ENCODE measurements at places on chromosomes 2 and 18.

GRCh38 chr2:9800975-9801726, 42.1 kb upstream of the TAF1B start:
- no peak for DNase-seq

- no peak for DNase-seq
Observed at GRCh38 chr2:105324101-105324500, 5.4 kb downstream of the TGFBRAP1 start.

DNA sequence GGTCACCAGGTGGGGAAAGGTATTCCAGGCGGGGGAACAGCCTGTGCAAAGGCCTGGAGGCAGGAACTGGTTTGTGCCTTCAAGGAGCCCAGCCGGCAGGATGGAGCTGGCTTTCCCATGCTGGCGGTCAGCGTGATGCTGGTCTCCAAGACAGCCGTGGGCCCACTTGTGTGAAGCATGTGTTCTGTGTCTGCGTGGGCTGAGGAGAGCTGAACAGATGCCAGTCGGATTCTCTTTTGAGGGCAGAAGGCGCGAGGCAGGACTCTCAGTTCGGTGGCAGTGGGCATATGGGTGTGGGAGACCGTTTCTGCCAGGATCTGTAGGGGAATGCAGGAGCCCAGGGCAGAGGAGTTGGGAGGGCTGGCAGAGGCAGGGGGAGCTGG, 191.6 kb downstream of the TWIST2 start:
- no peak for DNase-seq

- no peak for DNase-seq
Observed at GRCh38 chr2:204849892-204850291, 304.6 kb downstream of the PARD3B start.

GRCh38 chr2:170950221-170950761, 21.2 kb downstream of the GORASP2 start:
- DNase-seq = no peak

DNA sequence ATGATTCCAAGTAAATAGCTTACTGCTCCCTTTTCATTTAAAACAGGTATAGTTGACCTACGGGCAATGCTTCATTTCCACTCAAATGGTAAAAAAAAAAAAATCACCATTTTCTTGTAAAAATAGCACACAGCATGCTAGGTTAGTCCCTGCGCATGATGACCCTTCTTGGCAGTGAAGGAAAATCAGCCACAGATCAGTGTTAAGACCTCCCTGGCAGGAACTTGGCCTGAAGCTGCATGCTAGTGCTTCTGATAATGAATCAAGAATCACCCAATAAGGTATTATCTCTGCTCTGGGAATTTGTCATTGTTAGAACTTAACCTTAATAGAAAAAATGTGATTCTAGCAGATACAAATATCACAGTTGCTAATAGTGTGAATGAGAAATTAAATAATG, 166.3 kb downstream of the RAB3GAP1 start:
- DNase-seq = no peak

DNA sequence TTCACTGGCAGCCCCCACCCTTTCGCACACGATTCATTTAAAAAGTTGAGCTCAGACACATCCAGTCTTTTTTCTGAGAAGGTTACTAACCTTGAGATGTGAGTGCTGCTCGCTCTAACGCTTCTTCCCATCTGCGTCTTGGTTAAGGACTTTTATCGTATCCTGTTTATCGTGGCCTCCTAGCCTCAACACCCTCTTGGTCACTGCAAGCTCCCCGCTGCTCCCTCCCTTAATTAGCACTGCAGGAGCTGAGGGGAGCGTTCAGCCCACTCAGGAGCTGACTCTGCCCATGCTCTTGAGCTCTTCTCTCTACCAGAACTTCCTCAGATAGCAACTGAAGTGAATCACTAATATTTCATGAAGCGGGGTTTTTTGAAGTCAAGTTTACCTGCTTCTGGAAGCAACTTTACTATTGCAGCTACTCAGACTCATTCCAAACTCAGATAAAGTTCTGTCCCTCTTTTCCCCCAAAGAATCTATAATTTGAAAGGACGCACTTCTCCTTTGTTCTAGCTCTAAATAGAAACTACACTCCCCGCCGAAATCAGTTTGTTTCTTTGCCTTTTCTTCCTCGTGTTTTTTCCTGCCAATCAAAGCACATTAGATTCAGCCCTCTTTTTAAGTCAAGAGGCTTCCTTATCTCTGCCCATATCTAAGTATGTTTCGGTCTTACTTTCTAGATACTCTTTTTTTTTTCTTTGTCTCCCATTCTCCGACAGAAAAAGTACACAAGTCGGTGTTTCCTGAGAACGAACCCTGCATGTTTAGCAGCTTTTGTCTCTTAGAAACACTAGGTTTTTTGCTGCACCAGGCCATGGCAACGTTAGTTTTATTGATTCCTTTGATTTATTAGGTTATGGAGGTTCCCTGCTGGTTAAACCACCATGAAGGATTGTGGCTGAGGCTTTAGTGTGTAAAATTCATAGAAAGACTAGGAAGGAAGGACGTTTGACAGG, 9.3 kb upstream of the CD226 start:
- no peak for DNase-seq

- no peak for DNase-seq
Observed at GRCh38 chr2:11962707-11963328, 216.4 kb downstream of the LPIN1 start.

All from progenitor cell of endocrine pancreas (in vitro differentiated cells).